KBM-7 (cell line): ENCODE measurements at places on chromosomes 16 and 17.

GRCh38 chr17:19726631-19727376 is 10.4 kb upstream of the SLC47A2 start:
- DNase-seq: no peak

DNA sequence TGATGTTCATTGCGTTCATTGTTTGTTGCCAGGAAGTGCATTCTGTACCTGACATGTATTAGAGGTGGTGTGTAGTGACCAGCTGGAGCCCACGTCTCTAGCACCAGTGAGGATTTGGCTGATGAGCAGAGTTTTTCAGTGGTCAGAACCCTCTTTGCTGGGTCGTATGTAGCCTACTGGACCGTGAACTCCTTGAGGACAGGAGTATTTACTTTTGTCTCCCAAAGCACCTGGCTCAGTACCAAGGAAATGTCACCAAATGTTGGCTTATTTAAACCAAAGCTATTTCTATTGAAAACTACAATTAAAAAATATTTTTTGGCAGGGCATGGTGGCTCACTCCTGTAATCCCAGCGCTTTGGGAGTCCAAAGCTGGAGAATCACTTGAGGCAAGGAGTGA is 262.7 kb downstream of the SNX29 start:
- no peak for DNase-seq

DNA sequence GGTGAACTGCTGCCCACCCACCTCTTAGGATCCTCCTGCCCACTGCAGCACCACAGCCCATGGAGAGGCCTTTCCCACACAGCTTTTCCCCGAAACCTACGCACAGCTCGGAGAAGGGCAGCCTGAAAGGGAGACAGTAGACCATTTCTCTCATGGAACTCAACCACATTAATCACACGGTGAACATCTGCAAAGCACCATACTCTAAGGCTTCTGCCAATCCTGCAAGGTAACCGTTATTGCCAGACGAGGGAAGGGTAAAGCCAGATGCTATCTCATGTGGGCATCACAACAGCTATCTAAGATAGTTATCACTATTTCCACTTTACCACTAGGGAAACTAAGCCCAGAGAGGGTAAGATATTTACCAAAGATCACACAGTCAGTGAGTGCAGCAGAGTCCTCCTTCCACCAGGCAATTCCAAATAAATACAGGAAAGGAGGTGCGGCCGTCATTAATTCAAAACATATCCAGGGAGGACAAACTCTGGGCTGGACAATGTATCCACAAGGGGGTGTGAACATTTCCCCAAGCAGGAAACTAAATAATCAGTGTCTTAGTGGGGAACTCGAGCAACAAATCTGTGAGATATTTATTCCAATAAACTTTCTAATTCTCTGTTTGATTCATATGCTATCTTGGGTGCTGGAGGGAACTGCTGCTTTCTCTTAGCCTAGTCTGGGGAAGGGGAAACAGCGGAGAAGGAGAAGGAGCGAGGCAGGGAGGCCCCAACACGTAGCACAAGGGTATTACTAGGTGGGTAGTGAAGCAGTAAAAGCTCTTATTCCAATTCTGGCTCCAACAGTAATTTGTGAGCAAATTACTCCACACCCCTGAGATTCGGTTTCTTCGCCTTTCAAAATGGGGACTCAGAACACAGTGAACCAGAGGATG is 723 bp downstream of the TMEM186 start:
- DNase-seq: no peak

DNA sequence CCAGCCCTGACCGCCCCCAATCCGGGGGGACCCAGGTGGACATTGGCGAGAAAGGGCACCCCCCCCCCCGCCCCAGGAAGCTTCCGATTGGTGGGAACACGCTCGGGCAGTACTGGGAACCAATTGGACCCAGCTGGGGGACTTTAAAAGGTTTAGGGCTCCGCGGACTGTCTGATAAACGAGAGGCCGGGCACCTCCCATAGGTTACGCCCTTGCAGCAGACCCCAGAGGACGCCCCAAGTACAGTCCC is 245 bp downstream of the TMEM256 start:
- no peak for DNase-seq

DNA sequence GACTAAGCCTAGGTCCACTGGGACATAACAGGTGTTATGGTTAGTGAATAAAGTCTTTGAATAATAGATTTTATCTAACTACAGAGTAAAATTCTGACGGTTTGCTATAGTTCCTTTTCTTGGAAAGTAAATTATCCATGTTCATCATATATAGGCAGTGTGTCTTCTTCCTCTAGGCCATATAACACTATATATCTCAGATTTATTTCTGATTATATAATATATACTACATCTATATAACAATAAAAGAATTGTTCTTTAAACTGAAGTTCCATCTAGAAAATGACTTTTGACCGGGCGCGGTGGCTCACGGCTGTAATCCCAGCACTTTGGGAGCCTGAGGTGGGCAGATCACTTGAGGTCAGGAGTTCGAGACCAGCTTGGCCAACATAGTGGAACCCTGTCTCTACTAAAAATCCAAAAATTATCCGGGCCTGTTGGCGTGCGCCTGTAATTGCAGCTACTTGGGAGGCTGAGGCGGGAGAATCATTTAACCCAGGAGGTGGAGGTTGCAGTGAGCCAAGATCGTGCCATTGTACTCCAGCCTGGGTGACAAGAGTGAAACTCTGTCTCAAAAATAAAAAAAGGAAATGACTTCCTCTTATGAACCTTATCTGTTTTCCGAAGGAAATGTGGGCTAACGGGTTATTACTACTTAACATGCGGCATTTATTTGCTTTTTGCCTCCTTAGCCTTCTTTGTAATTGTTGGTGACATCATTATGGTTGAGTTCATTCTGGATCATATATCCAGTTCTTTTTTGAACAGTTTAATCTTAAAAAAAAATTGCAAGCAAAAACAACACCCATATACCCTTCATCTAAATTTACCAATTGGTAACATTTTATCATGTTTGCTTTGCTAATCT is 29.2 kb downstream of the NOL11 start:
- peak; percentile 76 for DNase-seq
